ENCODE measurements at places on chromosomes 12 and 14.

DNA sequence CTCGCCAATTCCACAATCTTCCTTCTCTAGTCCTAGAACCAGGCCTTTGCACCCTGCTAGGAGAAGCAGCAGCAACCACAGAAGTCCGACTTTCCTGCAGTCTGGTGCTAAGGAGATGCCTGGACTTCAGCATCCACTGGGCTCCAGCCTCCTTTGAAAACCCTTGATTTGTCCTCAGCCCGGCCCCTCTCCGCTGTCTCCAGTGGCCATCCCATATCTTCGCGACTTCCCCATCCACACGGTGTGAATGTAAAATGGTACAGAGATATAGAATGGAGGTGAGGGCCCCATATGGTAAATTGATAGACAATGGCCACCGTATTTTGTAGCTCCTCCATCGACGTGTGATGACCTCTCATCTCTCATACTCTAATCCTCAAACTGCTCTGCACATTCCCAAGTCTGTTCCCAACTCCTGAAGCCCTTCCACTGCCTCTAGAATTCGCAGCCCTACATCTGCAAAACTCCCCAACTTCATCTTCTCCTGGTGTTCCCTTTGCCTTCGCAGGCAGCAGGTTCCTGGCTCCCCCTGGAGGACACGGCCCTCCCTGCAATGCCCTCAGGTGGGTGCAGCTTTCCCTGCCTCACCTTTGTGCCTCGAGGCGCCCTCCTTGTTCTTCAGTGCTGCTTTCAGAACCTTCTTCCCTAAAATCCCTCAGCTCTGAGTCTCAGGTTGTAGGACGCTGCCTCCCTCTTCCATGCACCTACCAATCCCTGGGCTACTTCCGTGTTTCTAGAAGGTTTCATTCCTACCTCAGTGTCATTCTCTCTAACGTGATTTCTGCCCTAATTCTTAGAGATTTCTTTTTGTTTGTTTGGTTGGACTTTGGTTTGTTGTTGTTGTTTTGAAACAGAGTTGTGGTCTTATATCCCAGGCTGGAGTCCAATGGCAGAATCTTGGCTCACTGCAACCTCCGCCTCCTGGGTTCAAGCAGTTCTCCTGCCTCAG, 36.7 kb downstream of the TMBIM6 start:
- DNase-seq: peak; percentile 85

DNA sequence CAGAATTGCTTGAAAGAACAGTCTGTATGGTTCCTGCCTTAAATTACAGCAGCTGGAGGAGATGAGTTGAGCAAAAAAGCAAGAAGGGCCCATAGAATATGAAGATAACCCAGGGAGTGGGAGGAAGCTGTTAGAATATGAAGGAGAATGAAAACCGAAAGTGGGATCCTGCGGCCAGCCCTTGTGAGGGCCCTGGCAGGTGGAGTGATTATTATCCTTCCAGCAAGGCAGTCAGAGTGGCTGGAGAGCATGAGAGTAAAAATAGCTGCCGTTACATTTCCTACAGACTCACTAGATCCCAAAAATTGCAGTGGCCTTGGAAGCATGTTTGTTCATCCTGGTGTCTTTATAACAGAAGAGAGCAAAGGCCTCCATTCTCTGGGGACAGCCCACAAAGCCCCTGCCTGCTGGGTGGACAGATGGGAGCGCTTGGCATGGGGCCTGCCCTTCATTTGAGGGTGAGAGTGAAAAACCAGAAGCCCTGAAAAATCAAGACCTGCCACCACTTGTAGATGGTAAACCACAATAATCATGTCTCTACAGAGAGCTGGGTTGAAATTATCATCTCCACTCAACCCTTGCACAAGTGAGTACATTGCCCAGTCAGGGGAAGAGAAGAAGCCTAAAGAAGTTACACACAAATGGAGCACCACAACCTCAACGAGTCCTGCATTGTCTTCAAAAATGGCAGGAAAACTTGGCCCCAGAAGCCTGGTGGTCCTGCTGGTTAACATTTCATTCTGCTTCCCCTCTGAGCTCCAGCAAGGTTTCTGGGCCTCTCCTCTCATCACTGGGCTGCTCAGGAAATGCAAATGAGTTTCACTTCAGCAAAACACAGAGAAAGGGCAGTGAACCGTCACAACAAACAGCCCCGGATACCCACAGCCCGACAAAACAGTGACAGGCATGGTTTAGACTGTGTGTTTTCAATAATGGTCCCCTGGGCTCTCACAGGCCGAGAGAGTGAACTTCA, 20.5 kb downstream of the ZDHHC22 start:
- DNase-seq: no peak

- no peak for DNase-seq
Measured at GRCh38 chr12:29026419-29026818, 122.7 kb upstream of the FAR2 start.

GRCh38 chr12:112938751-112939150, 477 bp downstream of the OAS3 start:
- no peak for DNase-seq

GRCh38 chr12:95198914-95199313, 18.4 kb downstream of the FGD6 start:
- no peak for DNase-seq

DNA sequence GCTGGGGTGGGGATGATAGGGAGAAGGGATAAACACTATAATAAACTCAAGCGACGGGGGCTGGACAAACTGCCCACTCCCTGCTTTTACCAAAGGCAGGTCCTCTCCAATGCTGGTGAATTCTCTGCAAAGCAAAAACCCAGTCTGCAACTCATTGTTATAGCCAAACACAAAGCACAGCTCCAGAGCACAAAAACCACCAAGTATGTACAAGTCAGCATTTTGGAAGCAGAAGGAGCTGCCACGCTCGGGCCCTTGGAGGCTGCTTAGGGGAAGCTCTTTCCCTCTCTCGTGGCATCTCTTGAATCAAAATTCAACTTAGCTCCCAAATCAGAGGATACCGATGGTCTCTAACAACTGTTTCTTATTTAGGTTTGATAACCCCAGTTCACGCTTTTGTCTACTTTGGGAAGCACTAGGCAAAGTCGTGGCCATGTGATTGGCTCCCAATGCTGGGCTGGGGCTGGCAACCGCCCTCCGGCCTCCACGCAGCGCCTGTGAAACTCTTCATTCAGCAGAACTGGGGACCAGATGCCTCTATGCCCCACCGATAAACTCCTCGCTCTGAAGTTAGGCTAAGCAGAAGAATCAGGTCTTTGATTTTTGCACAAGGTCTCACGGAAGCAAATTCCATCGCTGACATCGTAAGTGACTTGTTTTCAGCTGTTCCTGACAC, 158.5 kb upstream of the FOXN3 start:
- DNase-seq: no peak

DNA sequence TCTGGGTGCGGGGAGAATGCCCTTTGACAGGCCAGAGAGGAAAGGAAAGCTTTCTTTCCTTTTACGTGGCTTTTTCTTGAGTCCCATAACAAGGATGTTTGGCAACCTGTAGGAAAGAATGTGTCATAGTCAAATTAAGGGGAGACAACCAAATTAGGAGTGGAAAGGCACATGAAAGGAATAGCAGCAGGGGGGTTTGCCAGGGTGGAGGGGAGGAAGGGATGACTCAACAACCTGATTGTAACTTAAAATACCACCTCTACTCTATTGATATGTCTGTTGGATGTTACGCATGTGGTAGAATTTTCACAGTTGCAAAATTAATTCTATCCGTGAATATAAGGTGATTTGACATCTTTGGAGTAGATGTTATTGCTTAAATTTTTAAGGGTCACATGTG, 28.5 kb upstream of the MYBPC1 start:
- no peak for DNase-seq

DNA sequence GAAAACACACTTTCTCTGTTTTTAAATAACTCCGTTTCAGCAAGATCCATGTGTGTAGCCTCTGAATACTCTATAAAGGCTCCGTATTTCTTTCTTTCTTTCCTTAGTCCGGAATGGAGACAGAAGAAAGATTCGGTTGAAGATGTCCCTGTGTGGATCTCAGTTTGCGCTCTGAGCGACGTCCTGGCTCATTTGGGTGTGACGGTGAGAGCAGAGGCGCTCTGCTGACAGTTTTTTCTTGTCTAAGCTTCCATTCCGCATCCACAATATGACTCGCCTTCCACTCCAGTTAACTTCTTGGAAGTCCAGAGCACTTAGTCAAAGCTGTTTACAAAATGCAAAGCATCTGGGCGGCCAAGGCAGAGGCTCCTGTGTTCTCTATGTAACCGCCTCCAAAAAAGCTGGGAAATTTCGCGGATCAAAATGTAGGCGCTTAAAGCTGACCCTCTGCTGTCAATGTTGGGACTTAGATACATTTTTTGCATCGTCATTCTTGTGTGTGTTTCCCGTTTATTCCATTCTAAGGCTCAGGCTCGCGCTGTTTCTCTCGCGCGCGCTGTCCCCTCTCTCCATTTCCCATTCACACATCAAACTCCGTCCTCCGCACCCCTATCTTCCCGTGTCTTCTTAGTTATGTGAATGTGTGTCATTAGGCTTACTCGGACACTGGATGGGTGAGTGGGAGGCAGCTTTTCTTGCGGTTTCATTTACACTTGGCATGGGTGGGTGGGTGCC, 880 bp upstream of the FLRT2 start:
- DNase-seq: peak; percentile 48

DNA sequence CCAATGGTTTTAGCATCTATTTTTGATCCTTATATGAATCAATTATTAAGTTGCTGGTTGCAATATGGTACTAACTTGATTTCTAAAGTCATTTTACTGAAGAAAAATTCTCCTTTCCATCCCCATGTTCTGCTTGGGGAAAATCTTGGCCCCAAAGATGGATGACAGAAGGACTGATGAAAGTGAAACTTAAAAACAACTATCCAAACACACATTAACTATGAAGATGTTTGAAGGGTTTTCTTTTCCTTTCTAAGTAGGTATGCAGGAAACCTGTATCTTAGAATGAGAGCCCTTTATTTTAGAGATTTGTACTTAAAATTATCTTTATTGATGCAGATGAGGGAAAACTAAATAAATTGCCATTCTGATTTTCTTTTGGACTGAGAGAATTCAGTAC, 5.9 kb downstream of the C12orf71 start:
- no peak for DNase-seq

DNA sequence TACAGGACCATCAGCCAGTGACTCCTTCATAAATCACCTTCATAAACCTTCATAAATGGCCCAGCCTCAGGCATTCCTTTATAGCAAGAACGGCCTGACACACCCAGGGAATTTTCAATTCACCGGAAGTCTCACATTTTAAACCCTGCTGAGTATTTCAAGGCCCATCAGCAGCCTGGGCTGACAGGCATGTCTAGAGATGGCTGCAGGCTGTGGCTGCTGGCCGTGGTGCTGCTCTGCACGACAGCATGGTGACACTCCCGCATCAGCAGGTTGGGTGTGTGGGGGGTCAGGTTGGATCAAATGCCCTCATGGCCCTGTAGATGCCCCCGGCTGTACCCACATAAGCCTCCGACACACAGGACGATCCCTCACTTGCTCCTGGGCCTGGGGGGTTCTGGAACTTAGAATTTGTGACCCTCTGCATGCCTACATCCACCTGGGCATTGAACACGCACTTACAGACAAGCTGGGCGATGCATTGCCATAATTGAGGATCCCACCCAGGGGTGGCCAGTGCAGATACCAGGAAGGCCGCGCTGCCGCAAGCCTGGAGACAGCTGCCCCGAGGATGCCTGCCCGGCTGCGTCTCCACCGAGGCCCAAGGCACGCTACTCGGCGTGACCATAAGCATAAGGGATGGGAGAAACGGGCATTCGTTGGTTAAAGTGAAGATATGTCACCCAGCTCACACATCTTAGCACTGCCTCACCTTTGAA, 124.3 kb downstream of the PIWIL1 start:
- DNase-seq: no peak

DNA sequence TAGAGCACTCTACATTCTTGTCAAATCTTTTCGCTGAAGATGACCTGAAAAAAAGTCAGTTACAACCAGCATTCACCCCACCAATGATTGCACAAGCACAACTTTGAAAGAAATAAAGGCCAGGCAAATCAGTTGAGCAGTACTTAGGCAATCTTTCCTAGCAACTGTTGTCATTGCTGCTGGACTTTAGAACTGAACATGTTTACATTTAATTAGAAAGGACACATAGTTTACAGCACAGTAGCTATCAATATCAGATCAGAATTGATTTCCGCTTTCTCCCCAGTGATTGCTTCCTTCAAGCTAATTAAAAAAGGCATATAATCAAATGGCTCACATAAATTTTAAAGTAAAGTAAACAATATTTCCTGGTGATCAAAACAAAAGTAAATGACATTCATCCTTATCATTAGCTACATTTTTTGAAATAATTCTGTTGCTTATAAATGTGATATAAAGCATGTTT, 128.4 kb downstream of the FOXA1 start:
- peak; percentile 9 for DNase-seq

DNA sequence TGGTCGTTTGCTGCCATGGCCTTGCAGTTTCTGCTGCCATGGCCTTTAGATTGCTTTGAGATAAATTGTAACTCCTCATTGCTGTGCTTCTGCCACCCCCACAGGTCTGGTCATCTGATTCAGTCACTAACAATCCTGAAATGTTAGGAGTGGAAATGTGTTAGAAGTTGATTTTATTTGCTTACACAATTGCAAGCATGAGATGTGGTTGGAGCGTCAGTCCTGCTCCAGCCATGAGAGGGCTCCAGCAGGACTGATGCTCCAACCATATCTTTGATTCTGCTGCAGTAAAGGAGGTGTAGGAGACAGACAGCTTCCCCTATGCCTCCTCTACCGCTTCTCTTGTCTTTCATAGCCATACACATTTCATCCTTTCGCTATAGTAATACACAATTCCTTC, 226.8 kb upstream of the RGS6 start:
- DNase-seq: no peak

DNA sequence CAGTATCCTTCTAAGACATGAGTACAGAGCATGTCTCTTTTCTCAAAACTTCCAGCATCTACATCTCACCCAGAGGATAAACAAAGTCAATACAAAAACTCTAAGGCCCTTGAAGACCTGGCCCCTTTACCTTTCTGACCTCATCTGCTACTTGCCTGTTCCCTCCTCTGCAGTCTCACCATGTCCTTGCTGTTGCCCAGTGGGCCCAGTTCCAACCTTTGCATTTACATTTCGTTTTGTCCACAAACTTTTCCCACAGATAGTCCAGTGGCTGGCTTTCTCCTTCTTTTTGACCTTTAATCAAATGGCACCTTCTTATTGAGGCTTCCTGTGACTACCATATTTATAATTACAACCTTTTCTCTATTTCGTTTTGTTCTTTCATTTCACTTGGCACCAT, 1.6 kb downstream of the IRAK4 start:
- DNase-seq: no peak

- no peak for DNase-seq
Measured at GRCh38 chr12:43273467-43273866, 278.5 kb downstream of the ADAMTS20 start.

- DNase-seq: no peak
Measured at GRCh38 chr14:79050787-79051727, 880.9 kb downstream of the NRXN3 start.

GRCh38 chr12:102043928-102044327, 17.9 kb downstream of the WASHC3 start:
- DNase-seq: no peak

DNA sequence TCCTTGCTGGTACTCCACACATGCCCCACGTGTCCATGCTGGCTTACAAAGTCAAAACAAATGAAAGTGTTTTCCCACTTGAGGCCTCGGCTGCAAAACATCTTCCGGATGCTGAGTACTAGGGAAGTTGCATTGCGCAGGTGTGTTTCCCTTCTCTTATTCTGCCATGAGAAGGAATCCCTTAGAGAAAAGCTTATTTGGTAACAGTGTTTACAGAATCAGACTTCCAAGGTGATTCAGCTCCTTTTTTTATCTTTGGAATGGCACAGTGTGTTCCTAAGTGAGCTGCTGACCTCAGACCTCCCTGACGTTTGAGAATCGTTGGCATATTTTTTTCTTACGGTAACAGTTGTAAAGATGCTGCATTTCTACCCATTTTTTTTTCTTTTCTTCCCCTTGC, 211.3 kb downstream of the ESR2 start:
- DNase-seq: no peak

- DNase-seq: no peak
Measured at GRCh38 chr14:74647678-74648461, 35.8 kb upstream of the LTBP2 start.
